Vagina (tissue), 2 donors: ENCODE measurements at places on chromosomes 4 and X.
A peak's percentile ranks its signal among the peaks of the same experiment; 100 is the strongest.

GRCh38 chr4:30461218-30461617 lies 259.0 kb upstream of the PCDH7 start:
- no peaks in the 10 kb centered on the region for H3K36me3 ChIP-seq
- no peak overlapping the region for H3K27ac ChIP-seq
- H3K4me1 ChIP-seq, result no peaks in the 10 kb centered on the region
- no peaks in the 10 kb centered on the region for H3K27me3 ChIP-seq
- no peak for DNase-seq

DNA sequence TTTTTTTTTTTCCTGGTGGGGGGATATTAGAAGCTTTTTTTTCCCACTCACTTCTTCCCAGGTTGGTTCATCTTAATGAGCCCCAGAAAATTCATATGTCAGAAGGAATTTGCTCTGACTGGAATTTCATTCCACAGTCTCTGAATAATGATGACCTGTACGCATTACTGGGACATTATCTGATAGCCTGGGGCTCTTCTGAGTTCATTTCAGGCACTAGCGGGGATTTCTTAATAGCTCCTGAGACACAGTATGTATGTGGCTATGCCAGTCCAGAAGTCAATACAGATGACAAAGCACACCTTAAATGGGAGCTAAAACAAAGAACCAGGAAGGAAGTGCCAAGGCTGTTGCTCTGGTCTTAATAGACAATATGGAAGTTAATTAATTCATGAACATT lies 295.2 kb upstream of the IGFBP7 start:
- H3K4me3 ChIP-seq, result no peak overlapping the region
- H3K4me1 ChIP-seq, result no peaks in the 10 kb centered on the region
- H3K27ac ChIP-seq, result no peak overlapping the region

DNA sequence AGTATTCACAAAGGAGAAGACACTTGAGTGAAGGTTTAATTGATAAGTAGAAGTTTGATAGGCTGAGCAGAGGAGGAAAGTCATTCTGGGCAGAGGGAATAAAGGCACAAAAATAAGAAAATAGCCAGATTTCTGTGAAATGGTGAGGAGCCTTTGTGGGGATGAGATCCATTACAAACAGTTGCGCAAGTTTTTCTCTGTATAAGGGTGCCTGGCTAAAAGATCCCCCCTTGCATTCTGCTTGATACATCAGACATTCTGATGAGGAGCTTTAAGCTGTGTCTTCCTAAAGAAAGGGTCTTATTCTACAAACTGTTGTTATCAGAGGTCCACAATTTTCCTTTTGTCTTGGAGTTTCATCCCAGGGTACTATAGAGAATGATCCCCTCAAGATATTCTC lies 112.0 kb downstream of the ARHGAP36 start:
- DNase-seq, result no peak
- no peaks in the 10 kb centered on the region for H3K4me1 ChIP-seq
- H3K4me3 ChIP-seq, result no peak overlapping the region
- no peak overlapping the region for H3K27ac ChIP-seq
- H3K36me3 ChIP-seq, result no peaks in the 10 kb centered on the region
- H3K27me3 ChIP-seq, result no peaks in the 10 kb centered on the region

- no peaks in the 10 kb centered on the region for H3K27me3 ChIP-seq
- DNase-seq, result no peak
- peaks cover 34% of the 10 kb centered on the region for H3K4me1 ChIP-seq
- H3K36me3 ChIP-seq, result no peaks in the 10 kb centered on the region
Measured at GRCh38 chrX:49273181-49273727, 3.7 kb downstream of the PPP1R3F start.

- no peak overlapping the region for H3K4me3 ChIP-seq
- no peaks in the 10 kb centered on the region for H3K36me3 ChIP-seq
- H3K27ac ChIP-seq, result no peak overlapping the region
- no peaks in the 10 kb centered on the region for H3K4me1 ChIP-seq
- no peak for DNase-seq
Measured at GRCh38 chrX:12162420-12162819, 24.1 kb downstream of the FRMPD4 start.

DNA sequence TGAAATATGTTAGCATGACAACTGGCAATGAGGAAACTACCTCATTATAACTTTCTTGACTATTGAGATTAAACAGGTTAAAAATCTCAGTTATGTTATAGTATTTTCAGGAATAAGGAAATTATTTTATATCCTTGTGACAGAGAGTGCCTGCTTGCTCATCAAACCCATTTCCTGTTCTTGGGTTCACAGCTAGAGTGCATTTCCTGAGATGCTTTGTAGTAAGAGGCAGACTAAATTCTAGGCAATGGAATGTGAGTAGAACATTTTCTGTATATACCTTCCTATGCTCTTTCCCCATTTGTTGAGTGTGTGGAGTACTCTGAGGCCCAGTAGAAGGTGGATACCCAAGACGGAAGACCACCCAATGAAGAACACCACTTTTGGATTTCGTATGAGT lies 96.9 kb upstream of the CASK start:
- H3K36me3 ChIP-seq, result no peaks in the 10 kb centered on the region
- H3K4me1 ChIP-seq, result no peaks in the 10 kb centered on the region
- no peak for DNase-seq

- DNase-seq, result no peak
- no peaks in the 10 kb centered on the region for H3K4me1 ChIP-seq
- no peaks in the 10 kb centered on the region for H3K36me3 ChIP-seq
- H3K27ac ChIP-seq, result no peak overlapping the region
Measured at GRCh38 chr4:1376391-1376840, 29.4 kb downstream of the UVSSA start.

DNA sequence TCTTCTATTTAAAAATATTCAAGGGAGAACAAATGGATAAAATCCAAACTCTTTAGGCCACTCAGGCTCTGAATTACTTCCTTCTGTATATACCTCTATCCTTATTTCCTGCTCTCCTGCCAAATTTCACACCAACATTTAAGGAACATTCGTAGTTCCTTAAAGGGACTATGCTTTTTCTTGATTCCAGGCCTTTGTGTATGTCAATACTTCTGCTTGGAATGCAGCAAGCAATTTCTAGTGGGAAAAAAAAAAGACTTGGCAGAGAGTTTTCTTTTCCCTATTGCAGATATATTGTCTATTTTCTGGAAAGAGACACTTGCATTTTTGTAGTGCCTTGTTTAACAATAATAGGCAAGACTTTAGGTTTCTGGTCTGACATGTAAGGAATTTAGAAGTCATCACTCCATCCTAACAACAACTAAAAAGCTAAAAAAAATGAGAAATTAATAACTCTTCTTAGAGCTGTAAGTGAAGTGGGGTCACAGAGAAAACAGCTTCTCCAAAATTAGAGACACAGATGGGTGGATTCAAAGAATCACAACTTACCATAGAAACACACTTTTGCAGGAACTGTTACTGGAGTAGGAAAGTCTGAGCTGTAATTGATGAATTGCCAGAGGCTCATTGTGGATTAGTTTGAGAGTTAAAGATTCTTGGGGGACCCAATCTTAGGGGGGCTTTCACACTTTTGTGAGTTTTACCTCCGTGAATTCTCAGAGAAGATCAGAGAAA lies 2.1 kb upstream of the ADH5 start:
- H3K4me3 ChIP-seq, result peak overlapping the region; percentile 6
- no peaks in the 10 kb centered on the region for H3K36me3 ChIP-seq
- H3K4me1 ChIP-seq, result peaks cover 31% of the 10 kb centered on the region
- DNase-seq, result no peak

DNA sequence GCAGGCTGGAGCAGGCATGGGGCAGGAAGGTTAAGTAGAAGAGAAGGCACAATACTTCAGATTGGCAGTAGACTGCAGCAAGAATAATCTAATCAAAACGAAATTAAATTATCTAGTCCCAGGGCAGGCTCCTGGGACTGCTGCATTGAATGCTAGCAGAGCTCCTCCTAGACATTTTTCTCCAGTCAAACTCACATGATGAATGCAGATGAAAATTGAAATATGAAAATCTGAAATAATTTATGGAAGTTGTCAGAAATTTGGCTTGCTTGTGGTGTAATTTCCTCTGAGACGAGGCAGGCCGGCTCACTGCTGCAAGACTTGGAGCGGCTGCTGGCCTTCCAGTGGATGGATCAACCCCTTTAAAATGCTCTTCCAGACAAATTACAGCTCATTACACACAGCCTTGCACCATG lies 78.0 kb upstream of the TMEM33 start:
- H3K4me3 ChIP-seq, result no peak overlapping the region
- H3K27me3 ChIP-seq, result no peaks in the 10 kb centered on the region
- no peaks in the 10 kb centered on the region for H3K36me3 ChIP-seq
- no peak for DNase-seq

DNA sequence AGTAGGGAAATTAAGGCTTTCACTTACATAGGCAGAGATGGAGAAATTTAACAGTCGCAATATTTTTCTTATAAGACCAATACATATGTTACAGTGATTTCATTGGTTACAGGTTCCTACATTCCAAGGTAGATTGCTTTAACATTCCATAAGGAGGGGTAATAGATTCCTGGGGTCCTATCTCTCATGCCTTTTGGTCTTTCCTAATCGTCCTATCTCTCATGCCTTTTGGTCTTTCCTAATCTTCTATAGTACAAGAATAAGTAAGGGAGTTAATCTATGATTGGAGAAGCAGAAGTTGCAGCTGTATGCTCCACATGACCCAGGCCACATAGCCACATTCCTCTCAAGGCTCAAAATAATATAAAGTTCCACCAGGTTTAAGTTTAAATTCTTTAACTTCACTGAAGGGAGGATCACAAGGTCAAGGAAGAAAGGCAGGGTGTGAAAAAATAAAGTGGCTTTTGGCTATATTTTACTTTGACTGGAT lies 285.0 kb upstream of the BOD1L1 start:
- H3K27me3 ChIP-seq, result no peaks in the 10 kb centered on the region
- no peaks in the 10 kb centered on the region for H3K4me1 ChIP-seq
- DNase-seq, result no peak

- peaks cover 3% of the 10 kb centered on the region for H3K36me3 ChIP-seq
- DNase-seq, result no peak
- no peak overlapping the region for H3K27ac ChIP-seq
- no peak overlapping the region for H3K4me3 ChIP-seq
Measured at GRCh38 chr4:71004281-71004851, 10.9 kb downstream of the DCK start.

- no peaks in the 10 kb centered on the region for H3K27me3 ChIP-seq
- H3K4me3 ChIP-seq, result peak overlapping the region; percentile 11
- H3K4me1 ChIP-seq, result peaks cover 38% of the 10 kb centered on the region
- H3K27ac ChIP-seq, result peak overlapping the region; percentile 92
- DNase-seq, result no peak
Measured at GRCh38 chr4:145734576-145735346, 54.8 kb downstream of the C4orf51 start.

DNA sequence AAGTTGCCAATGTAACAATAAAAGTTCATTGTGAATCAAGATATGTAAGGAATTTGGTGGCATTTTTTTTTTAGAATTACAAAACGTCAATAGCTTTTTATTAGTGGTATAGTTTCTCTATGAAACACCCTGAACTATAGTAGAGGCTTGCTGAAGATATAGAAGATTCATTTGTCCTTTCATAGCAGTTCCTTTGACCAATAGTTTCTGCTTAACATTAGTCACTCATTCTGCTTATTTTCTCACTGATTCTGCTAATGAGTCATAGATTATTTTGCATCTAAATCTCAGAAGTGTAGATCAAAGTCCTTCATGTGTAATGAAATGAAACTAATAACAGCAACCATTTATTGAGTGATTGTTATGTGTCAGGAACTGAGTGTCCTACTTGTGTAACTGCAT lies 205.0 kb upstream of the TET2 start:
- H3K27me3 ChIP-seq, result no peaks in the 10 kb centered on the region
- no peaks in the 10 kb centered on the region for H3K36me3 ChIP-seq
- no peak for DNase-seq
- H3K4me3 ChIP-seq, result no peak overlapping the region
- H3K27ac ChIP-seq, result no peak overlapping the region
- H3K4me1 ChIP-seq, result no peaks in the 10 kb centered on the region
